Cardiac muscle cell (in vitro differentiated cells and primary cell): ENCODE measurements at places on chromosomes 6 and 20. TPM values are rescaled to one million over a fixed set of nuclear protein-coding genes. Genes with fewer than 3 reads are reported as not detected.

The SLC22A2 gene
- polyA plus RNA-seq, result not detected in 2 replicates

The PDE7B gene
- polyA plus RNA-seq, result 0.04 and 0.72 TPM in 2 replicates

The LST1 gene
- polyA plus RNA-seq, result 1.6 TPM in 1 of 2 replicates, not detected in the other

The LAMA5 gene
- polyA plus RNA-seq, result 168 and 214 TPM in 2 replicates

The BPIFB4 gene
- not detected in 2 replicates for polyA plus RNA-seq

The MPC1 gene
- 67.2 and 122 TPM in 2 replicates for polyA plus RNA-seq

The ARMC2 gene
- 3.3 and 4.0 TPM in 2 replicates for polyA plus RNA-seq

The OR2J3 gene
- not detected in 2 replicates for polyA plus RNA-seq

The SFTA2 gene
- 0.86 and 1.8 TPM in 2 replicates for polyA plus RNA-seq

The IGF2R gene
- 25.8 and 31.6 TPM in 2 replicates for polyA plus RNA-seq

The CTAGE9 gene
- polyA plus RNA-seq, result not detected in 2 replicates

The MATN4 gene
- not detected in 2 replicates for polyA plus RNA-seq

The NKX2-2 gene
- not detected in 2 replicates for polyA plus RNA-seq

The HLA-DOB gene
- not detected in 2 replicates for polyA plus RNA-seq

The ID4 gene
- polyA plus RNA-seq, result 312 and 349 TPM in 2 replicates

The ROMO1 gene
- 646 and 743 TPM in 2 replicates for polyA plus RNA-seq

The IDH3B gene
- 211 and 244 TPM in 2 replicates for polyA plus RNA-seq

The CDSN gene
- polyA plus RNA-seq, result not detected in 2 replicates

The DDX39B gene
- 321 and 373 TPM in 2 replicates for polyA plus RNA-seq

The TCF19 gene
- polyA plus RNA-seq, result 3.5 and 7.3 TPM in 2 replicates

The GNAS-AS1 gene
- polyA plus RNA-seq, result 1.3 and 1.4 TPM in 2 replicates

The KCNK5 gene
- polyA plus RNA-seq, result 0.21 TPM in 1 of 2 replicates, not detected in the other

The OTOR gene
- not detected in 2 replicates for polyA plus RNA-seq

The DNAH8 gene
- not detected in 2 replicates for polyA plus RNA-seq

The FOXS1 gene
- polyA plus RNA-seq, result 0.23 TPM in 1 of 2 replicates, not detected in the other

The DAAM2 gene
- 3.4 and 7.5 TPM in 2 replicates for polyA plus RNA-seq

The CAGE1 gene
- 0.26 and 0.66 TPM in 2 replicates for polyA plus RNA-seq

The BMP7 gene
- polyA plus RNA-seq, result 130 and 178 TPM in 2 replicates

The SPATS1 gene
- polyA plus RNA-seq, result not detected in 2 replicates

The OR2B6 gene
- not detected in 2 replicates for polyA plus RNA-seq

The ENPP3 gene
- 0.07 and 0.55 TPM in 2 replicates for polyA plus RNA-seq

The CFB gene
- polyA plus RNA-seq, result 1.3 TPM in 1 of 2 replicates, not detected in the other

The PTCRA gene
- not detected in 2 replicates for polyA plus RNA-seq

The HM13 gene
- polyA plus RNA-seq, result 125 and 170 TPM in 2 replicates

The OPN5 gene
- polyA plus RNA-seq, result not detected in 2 replicates

The PPP1R16B gene
- 0.10 TPM in 1 of 2 replicates, not detected in the other for polyA plus RNA-seq

The PDE10A gene
- 0.82 and 1.5 TPM in 2 replicates for polyA plus RNA-seq

The FAM83C gene
- not detected in 2 replicates for polyA plus RNA-seq

The PNPLA1 gene
- not detected in 2 replicates for polyA plus RNA-seq

The EMILIN3 gene
- polyA plus RNA-seq, result 0.45 and 0.54 TPM in 2 replicates

The CBFA2T2 gene
- 36.7 and 57.0 TPM in 2 replicates for polyA plus RNA-seq

The PLCB1 gene
- 8.0 and 13.1 TPM in 2 replicates for polyA plus RNA-seq

The ADGB gene
- polyA plus RNA-seq, result not detected in 2 replicates

The FOXO3 gene
- 20.2 and 26.5 TPM in 2 replicates for polyA plus RNA-seq

The FOXQ1 gene
- polyA plus RNA-seq, result not detected in 2 replicates

The CNR1 gene
- polyA plus RNA-seq, result 0.69 and 0.97 TPM in 2 replicates
